Stimulated activated naive CD4-positive, alpha-beta T cell (primary cell): ENCODE measurements at places on chromosomes 1 and 21.

DNA sequence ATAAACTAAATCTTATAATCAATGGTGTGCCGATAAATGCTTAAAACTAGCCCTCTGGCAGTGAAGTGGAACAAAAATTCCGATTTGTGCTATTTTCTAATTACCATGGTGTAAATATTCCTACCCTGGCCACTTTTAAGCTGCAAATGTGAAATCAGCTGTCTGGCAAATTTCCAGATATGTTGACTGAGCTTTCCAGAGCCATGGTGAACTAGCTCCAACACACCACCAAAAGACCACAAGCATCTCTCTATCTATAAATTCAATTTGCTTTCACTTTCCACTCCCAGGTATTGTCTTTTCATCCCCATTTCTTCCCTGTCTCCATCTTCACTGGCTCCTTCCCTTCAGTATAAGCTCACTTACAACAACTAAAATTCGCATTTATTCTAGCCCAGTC, 152.3 kb upstream of the RGS18 start:
- no peak for DNase-seq

DNA sequence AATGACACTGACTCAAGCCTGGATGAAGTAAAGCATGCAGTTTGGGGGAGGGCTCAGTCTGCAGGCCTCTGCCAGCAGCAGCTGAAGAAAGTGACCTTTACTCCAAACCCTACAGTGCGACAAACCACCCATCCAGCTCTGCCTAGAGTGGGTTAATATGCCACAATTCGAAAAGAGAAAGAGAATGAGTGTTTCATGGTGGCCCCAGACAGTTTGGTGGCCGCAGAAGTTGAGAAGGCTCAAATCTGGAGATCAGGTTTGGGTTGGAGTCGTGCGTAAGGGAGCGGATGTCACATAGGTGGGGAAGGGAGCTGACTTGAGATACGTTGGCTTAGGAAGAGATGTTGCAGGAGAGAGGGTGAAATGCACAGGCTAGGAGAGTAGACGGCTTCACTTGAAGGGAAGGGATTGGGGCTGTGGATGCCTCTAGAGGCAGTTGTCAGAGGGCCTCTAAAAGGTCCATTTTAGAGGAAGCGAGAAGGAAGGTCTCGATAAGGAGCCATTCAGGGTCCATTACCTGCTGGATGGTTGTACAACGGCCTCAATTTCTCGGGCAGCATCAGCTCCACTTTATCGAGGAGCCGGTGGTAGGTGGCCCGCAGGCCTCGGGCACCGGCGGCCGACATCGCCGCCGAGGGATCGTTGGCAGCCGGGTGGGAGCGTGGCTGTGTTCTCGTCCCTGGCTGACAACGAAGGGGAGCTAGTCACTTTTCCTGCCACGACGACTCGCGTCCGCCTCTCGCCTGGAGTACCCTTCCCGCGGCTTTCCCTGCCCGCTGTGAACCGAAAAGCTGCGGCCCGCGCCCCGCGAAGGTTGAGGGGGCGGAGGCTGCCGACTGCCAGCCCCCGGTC, 1.0 kb upstream of the DCAF6 start:
- no peak for DNase-seq

DNA sequence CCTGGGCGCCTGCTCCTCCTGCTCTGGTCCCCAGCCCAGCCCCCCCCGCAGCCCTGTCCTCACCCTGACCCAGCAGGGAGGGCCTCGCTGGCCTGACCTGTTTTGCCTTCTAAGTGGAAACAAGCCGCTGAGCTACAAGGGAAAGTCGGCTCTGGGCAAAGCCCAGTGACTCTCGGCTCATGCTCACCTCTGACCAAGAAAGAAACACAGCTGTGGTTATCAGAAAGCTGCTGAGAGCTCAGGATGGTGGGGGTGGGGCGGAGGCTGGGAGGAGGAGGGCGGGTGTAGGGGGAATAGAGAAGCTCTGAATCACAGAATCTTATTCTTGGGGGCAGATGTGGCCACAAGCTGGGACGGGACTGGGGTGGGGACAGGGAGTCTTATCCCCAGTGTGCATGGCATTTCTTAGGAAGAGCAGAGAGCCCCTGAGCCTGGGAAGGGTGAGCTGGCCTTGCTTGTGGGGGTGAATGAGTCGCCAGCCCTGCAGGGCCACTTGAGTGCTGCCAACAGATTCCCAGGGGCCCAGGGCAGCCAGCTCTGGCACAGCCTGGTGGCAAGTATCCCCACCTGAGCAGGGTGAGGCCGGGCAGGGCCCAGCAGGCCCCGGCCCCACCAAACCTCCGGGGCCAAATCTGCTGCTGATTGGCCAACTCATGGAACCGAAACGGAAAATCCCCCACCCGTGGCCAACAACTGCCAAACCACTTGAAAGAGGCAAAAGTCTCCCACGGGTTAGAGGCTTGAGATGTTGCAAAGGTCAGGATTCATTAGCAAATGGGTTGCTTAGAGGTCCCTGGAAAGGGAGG, 120.6 kb downstream of the SPSB1 start:
- no peak for DNase-seq

DNA sequence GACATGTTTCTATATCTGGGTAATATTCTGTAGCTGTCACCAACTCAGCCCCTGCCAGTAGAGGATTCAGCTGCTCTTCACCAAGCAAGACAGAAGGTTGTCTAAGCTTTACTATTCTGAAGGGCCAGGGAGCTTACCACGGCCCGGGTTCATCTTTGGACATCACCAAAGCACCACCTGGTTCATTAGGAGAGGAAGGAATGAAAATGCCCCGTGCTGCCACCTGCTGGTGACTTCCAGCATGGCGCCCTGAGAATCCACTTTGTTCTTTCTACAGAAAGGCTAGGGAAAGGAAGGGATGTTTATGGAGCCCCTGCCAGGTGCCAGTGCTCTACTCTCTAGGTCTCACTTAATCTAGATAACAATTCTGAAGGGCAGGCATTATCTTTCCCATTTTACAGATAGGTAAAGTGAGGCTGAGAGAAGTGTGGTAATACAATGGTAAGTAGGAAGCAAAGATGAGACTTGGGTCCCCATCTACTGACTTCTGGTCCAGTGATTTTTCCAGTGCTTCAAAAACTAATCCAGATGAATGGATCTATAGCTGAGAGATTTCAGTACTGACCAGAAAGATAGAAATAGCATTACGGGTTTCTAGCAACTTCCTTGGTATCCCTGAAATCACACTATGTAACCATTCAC, 79.5 kb downstream of the BEND5 start:
- DNase-seq: peak; percentile 6

DNA sequence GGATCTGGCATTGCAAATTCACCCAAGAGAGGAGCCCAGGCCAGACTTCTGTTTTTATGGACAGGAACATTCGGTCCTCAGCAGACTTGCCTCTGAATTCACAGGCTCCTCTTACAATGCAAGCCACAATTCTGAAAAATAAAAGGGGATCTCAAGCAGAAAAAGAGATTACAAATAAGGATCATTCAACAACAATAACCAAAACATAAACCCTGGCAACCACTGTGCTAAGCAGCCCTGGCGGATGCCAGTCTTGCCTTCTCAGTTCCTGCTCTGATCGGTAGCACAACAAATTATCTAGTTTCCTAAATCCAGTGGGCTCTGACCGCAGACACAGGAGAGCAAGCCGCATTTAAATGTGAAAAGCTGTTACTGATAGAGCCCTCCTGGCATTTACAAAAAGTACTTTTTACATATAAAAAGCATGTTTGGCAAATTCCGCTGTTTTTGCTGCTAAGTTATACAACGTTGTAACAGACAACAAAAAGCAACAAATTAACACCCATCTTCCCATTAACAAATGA, 123.4 kb upstream of the FOXD3 start:
- no peak for DNase-seq

GRCh38 chr21:20026543-20026942, 971.7 kb upstream of the NCAM2 start:
- no peak for DNase-seq

GRCh38 chr1:25110036-25110435, 122.3 kb downstream of the SYF2 start:
- DNase-seq: no peak

DNA sequence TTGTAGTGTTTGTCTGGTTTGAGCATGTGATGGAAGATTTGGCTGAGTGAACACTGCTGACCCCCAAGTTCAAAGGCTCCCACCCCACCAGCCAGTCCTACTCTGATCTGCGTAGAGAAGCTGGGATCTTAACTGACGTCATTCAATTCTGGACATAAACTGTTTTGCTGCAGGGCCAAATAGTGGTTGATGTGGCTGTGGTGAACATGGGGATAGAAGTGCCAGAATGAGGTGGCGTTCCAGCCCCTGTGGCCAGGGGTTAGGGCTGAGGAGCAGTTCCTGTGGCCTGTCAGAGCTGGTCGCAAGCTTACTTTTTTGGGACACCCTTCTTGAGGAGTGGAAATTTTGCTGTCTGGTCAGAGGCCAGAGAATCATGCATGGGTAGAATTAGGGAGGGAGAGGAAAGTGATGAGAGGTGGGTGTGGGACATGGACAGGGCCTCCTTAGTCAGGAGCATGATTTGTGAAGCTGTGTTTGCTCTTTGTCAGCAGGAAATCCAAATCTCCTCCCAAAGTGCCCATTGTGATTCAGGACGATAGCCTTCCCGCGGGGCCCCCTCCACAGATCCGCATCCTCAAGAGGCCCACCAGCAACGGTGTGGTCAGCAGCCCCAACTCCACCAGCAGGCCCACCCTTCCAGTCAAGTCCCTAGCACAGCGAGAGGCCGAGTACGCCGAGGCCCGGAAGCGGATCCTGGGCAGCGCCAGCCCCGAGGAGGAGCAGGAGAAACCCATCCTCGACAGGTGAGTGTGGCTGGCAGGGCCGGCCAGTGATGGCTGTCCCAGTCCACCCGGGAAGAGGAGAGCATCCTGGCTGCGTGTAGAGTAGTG, 25.9 kb downstream of the SZRD1 start:
- no peak for DNase-seq

DNA sequence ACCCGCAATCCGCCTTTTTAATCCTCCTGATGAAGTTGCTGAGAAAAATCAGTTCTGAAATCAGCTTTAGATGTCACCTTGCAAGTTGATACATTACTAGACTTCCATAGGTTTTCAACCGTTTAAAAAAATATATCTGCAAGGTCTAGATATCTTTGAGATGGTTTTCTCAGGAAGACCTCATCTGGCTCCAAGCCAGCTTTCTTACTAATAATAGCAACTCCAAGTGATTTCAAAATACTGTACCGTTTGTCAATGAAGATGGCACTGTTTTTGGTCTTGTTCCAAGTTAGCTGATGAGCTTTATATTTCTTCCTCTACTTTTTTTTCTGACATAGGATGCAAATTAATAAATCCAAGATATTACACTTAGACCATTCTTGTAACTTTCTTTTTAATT, 40.3 kb downstream of the LRRC8C start:
- no peak for DNase-seq

GRCh38 chr21:41845310-41846032, 33.7 kb downstream of the PRDM15 start:
- no peak for DNase-seq

GRCh38 chr1:27958513-27958912, 1.3 kb upstream of the XKR8 start:
- DNase-seq: no peak

DNA sequence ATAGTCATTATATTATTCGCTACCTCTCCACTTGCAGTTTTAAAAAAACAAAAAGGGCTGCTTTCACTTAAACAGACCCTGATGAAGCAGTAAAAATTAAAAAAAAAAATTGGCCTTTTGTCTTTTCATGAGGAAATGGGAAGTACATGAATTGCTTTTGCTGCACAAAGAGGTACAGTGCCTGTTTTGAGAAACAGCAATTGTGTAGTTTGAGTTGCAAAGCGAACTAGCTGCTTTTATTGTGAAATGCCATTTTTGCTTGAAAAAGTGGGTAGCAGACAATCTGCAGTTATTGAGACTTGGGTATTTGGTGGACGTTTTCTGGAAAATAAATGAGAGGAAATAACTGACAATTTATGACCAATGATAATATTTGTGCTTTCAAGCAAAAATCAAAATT, 7.0 kb downstream of the DIP2A start:
- DNase-seq: no peak

DNA sequence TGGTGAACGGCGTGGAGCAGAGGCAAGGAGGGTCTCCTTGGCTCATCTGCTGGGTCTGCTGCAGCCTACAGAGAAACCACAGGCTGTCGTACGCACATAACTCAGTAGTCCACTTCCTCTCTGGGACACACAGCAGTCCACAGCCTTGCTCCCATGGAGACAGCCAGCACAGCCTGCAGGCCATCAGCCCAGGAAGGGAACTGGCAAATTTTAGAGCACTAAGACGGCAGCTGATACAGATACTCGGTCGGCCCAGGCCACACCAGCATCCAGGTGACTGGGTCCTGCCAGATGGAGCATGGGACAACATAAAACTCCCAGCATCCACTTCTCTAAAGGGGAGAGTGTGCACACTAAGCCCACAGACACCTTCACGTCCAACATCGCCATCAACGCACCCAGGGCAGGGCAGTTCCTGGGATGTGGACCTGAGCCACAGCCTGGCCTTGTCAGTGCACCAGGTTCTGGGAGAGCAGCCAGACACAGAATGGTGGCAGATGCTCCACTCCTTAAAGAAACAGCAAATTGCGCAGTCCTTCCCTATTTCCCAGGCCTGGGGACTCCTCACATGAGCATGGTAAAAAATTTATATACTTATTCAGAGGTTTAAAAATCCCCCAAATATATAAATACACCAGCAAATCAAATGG, 247.1 kb upstream of the RAB4A start:
- no peak for DNase-seq

GRCh38 chr21:39120876-39121599, 62.2 kb downstream of the PSMG1 start:
- no peak for DNase-seq

GRCh38 chr1:80375662-80376061, 1369.1 kb upstream of the ADGRL4 start:
- no peak for DNase-seq
